NCI-H774 (cell line): ENCODE measurements at places on chromosomes 5 and 9.

- no peak for DNase-seq
Observed at GRCh38 chr9:136007934-136008692, 46.9 kb upstream of the UBAC1 start.

DNA sequence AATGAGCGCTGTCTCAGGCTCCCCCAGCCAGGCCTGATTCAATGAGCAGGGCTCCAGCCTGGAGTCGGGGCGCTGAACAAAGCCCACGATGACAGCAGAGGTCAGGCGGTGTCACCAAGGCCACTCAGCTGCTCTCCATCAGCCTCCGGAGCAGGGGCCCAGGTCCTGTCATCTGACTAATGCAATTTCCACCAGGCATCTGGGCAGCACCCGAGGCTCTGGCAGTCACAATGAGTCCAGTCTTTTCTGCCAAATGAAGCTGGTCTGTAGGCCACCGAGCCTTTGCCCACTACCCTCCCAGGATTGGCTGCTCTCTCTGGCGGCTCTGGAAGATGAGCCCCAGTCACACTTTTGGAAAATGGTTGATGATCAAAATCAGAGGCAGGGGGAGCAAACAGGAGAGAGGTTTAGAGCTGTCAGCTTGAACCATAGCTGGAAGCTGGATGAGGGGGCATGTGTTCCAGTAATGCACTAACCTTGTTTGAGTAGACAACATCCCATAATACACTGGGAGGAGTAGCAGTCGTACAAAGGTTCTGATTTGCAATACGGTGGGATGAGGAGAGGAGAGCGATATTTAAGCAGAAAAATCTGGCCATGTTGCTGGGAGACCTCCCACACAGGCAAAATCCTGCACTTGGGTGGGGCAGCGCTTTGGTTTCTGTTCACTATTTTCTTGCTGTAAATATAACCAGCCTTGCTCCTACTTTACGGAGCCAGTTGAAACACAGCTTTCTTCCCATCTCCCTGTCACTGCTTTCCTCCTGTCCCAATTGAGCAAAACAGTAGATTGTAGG, 306.4 kb upstream of the PANK3 start:
- no peak for DNase-seq

DNA sequence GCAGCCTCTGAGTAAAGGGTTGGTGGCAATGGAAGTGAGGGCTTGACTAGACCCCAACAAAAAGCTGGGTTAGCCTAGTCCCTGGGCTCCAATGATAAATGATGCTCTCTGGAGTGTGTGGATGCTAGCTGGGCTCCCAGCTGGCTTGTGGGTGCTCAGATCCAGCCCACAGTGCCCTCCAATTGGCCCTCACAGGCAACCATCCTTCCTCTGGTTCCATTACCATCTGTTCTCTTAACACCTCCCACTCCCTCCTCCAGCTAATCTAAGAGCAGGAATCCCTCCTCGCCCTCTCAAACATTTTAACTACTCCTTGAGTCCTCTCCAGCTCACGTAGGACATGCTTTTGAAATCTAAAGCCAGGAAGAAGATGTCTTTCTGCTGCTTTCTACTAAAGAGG, 25.2 kb upstream of the FRMD3 start:
- DNase-seq: no peak

DNA sequence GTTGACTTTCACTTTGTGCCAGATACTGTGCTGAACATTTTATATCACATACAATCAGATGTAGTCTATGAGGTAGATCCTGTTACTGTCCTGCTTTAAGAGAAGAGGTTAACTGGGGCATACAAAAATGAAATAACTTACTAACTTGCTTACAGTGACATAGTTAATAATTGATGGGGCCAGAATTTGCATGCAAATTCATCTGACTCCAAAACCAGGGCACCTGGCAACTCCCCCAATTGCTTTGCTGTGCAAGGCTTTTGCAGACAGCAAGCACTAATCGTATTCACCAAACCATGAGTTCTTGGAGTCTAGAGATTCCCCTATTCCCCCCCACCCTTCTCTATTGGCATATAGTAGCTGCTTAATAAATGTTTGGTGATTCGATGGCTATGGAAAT, 155.9 kb downstream of the TTLL11 start:
- DNase-seq: no peak

DNA sequence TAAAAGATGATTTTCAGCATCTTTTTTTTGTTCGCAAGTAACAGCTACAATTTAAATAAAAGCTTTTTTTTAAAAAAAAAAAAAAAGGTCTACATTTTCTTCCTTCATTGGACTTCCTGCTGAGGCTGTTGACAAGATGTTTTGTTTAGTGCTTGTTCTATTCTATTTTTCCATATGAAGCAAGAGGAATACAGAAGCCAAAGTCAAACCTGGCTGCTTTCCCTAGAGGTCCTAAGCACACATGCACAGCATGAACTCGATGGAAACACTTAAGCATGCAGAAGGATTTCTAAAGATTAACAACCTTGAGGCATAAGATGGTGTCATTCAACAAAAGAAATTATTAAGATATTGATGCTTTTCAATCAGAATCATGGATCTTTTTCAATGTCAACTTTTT, 105.1 kb downstream of the ADCY2 start:
- no peak for DNase-seq

DNA sequence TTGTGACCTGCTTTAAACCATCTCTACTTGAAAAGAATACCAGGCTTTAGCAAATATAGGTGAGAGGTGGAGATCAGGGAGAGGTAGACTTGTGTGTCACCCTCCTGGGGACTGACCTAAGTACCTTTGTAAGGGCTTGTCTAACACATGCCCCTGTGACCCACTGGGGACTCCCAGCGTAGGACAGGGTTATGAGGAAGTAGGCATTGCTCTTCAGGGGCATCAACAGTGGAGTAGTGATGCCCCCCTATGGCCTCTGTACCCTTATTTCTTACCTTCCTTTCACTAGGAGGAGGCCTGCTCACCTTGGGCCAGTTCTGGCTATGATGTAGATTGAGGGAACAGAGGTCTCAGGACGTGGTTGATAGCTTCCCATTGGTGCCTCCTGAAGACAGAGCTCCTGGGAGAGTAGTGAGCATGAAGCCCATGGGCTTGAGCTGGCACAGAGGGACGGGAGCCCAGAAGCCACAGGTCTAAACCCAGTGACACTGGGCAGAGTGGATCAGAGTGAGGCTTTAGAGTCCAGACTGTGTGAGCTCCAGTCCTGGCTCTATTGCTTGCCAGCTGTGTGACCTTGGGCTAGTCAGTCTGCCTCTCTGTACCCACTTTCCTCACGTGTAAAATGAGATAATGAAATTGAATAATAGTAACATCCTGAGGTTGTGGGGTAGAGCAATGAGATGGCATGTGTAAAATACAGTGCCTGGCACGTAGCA, 191.7 kb downstream of the AOPEP start:
- DNase-seq: no peak

GRCh38 chr5:179852993-179853547, 5.5 kb downstream of the MRNIP start:
- DNase-seq: no peak

DNA sequence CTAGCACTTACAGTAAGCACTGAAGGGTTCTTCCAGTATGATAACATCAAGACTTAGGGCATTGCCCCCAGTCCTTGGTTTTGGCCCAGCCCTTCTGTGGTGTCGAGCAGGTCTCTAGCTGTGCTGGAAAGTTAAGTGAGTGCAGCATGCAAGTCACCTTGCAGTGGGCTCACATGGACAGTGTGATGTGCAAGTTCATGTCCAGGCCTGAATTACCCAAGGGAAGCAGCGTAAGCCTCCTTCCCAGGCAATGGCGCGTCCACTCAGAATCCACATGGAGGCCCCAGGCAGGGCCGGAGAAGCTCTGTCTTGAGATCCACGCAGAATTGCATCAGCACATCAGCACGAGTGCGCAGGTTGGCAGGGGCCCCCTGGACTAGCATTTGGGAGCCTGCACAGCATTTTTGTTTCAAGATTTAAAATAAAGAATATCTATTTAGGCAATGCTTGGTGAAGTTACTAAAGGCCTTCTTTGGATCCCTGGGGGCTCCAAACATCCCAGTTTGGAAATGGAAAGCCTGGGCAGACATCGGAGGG, 108.4 kb upstream of the ALDH1B1 start:
- DNase-seq: no peak

DNA sequence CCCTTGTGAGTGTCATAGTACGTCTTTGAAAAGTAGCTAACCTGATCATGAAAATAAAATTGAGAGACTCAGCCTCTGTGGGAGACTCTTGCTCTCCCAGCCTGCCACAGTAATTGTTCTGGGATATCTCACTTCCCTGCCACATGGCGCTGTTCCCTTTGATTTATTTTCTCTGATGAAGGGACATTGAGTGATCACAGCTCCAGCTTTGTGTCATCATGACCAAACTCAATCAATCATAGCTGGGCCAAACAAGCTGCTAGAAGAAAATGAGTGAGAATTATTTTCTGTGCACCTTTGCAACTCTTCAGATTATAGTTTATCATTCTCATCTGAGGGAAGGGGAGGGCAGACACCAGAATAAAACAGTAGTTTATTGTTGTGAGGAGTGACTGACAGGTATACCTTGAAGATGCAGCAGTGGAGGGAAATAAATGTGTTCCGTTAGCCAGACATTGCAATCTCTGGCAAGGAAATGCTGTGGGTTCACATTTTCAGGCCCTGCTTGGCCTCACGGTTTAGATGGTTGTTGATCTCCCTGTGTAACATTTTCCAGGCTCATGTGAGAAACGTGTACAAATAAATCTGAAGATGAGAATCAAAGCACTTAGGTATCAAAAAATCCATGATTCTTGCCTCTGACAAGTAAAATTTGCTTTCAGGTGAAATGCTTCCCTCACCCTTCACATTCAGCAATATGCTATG, 174.7 kb upstream of the FBXL17 start:
- DNase-seq: no peak

GRCh38 chr5:76367623-76368371, 35.3 kb upstream of the IQGAP2 start:
- DNase-seq: no peak

GRCh38 chr5:62167561-62168057, 138.4 kb upstream of the KIF2A start:
- peak; percentile 33 for DNase-seq

- DNase-seq: no peak
Observed at GRCh38 chr5:149044453-149045088, 18.3 kb downstream of the SH3TC2 start.

DNA sequence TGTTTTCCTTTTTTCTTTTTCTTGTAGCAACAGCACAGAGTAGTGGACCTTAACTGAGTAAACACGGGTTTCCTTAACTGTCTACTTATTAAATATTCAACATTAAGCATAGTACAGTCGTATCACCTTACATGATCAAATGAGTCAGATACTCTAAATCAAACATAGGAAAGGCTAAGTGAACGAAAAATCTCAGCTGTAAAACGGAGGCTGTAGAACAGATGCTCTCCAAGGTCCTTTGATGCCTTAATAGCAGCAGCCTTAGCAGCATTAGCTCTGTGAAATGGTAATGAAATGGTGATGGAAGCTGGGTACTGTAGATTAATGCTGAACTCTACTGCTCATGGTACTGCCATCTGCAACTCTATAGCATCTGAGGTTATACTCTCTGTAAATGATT, 1433.3 kb upstream of the C9orf72 start:
- no peak for DNase-seq

GRCh38 chr9:136696502-136696901, 9.2 kb upstream of the AGPAT2 start:
- no peak for DNase-seq

GRCh38 chr9:88932766-88933165, 58.5 kb upstream of the S1PR3 start:
- peak; percentile 32 for DNase-seq

GRCh38 chr5:149423794-149424268, 44.7 kb upstream of the IL17B start:
- DNase-seq: no peak

- no peak for DNase-seq
Observed at GRCh38 chr5:160726721-160727120, 125.3 kb downstream of the ATP10B start.

DNA sequence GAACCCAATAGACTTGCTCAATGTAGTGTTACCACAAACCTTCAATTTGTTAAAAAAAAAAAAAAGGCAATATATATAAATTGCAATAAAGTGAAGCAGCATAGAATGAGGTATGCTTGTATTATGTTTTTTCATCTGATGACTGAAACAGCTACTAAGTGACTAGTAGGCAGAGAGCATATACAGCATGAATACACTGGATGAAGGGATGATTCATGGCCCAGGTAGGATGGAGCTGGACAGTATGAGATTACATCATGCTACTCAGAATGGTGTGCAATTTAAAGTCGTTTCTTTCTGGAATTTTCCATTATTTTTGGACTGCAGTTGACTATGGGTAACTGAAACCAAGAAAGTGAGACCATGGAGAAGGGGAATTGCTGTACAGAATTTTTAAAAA, 161.2 kb downstream of the GNA14 start:
- no peak for DNase-seq

DNA sequence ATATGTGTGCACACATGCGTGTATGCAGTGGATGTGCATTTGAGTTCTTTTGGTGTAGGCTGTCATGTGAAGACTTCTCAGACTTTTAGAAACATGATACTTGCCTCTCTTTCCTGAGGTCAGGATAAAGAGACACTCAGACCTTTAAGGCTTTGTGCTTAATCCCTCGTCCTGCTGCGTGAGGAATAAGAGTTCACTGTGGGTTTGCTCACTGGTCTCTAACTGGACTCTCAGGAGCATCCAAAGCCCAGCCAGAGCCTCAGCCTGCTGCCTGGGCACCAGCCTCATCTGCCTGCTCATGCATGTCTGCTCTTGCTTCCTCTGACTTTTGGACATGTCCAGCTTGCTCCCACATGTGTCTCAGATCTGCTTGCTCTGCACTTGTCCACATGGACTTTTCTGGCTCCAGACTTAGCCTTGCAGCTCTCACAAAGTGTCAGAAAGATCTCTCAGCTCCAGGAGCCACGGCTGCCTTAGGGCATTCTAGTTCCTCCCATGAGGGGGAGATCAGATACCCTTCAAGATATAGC, 65.1 kb upstream of the ZNF366 start:
- no peak for DNase-seq

DNA sequence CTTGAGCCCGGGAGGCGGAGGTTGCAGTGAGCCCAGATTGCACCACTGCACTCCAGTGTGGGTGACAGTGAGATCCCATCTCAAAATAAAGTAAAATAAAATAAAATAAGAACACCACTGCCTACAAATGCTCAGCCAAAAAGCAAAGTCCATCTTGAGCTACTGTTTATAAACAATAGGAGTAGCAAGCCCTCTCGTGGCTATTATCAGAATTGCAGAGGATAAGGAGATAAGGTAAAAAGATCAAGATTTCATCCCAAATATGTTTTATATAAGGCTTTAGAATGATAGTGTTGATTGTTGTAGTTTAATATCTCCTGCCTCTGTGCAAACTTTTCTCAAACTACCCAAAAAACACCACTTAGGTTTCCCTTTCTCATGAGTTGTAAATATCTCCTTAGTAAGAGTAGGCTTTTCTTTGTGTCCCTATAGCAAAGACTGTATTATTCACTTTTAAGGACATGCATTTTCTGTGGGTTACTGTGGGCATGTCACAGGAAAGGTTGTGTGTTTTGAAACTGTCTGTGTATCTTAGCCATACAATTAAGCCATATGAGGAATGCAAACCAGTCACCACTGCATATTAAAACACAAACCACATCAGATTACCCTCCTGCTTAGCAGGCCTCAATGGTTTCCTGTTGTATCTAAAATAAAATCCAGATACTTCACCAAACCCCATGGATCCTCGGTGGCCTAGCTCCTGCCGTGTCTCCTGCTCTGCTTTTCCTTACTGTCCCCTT, 31.8 kb upstream of the CKS2 start:
- peak; percentile 12 for DNase-seq

- no peak for DNase-seq
Observed at GRCh38 chr9:36364577-36364976, 35.5 kb downstream of the RNF38 start.
